Subcutaneous preadipocyte (primary cell): ENCODE measurements at places on chromosomes 3 and 15. TPM values are rescaled to one million over a fixed set of nuclear protein-coding genes. Genes with fewer than 3 reads are reported as not detected.

Gene FBXL22
- total RNA-seq = 0.20 and 2.6 TPM in 2 replicates

Gene HACD2
- 14.0 and 22.1 TPM in 2 replicates for total RNA-seq

Gene ZNF660
- total RNA-seq = 0.20 and 1.8 TPM in 2 replicates

Gene GREM1
- total RNA-seq = 0.37 and 2.2 TPM in 2 replicates

Gene ITGB5
- 143 and 164 TPM in 2 replicates for total RNA-seq

Gene PROS1
- 21.5 and 38.6 TPM in 2 replicates for total RNA-seq

Gene IGSF10
- under 0.01 TPM in 2 replicates for total RNA-seq

Gene HTR3C
- total RNA-seq = not detected in 2 replicates

Gene SEMA3F
- 0.73 and 6.5 TPM in 2 replicates for total RNA-seq

Gene ASB14
- not detected in 2 replicates for total RNA-seq

Gene PPM1L
- 2.2 and 4.0 TPM in 2 replicates for total RNA-seq

Gene KLHL25
- total RNA-seq = 2.2 and 4.1 TPM in 2 replicates

Gene GALNT15
- 83.7 and 158 TPM in 2 replicates for total RNA-seq

Gene ANKDD1A
- total RNA-seq = 6.1 and 7.0 TPM in 2 replicates

Gene LDHAL6B
- not detected in 2 replicates for total RNA-seq

Gene GP5
- total RNA-seq = under 0.01 TPM in 1 of 2 replicates, not detected in the other

Gene SOX2
- total RNA-seq = not detected in 2 replicates

Gene GP9
- total RNA-seq = not detected in 2 replicates

Gene CFAP20DC
- 4.0 and 6.5 TPM in 2 replicates for total RNA-seq

Gene NPHP3
- 32.3 and 34.5 TPM in 2 replicates for total RNA-seq
